ENCODE measurements at places on chromosomes 3 and 15.
A peak's percentile ranks its signal among the peaks of the same experiment; 100 is the strongest.

- no peak for DNase-seq
These were observed 533.1 kb downstream of the OTOL1 start for GRCh38 chr3:162029736-162030135.

GRCh38 chr3:60339304-60339703 is 911.9 kb downstream of the FHIT start:
- no peak for DNase-seq

GRCh38 chr15:34714476-34715121 is 40.2 kb downstream of the GJD2 start:
- no peak for DNase-seq

DNA sequence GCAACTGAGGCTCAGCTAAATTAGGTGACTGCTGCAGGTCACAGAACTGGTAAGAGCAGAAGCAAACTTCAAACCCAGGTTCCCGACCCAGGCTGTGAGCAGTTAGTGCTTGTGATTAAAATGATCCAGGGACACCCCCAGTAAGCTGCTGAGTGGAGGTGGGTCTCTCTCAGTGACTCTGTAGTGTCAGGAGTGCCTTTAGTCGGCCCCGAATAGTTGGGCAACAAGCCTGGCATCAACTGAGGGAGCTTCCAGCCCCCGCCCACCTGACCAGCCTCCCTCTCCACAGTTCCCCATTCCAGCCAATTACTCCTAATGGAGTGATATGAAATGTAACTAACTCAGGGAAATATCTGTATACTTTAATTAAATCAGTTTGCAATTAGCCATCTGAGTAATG is 168.0 kb upstream of the SMAD3 start:
- DNase-seq, result no peak

GRCh38 chr15:84082739-84083138 is 152.8 kb upstream of the GOLGA6L4 start:
- no peak for DNase-seq

GRCh38 chr15:75073197-75073596 is 49.8 kb downstream of the PPCDC start:
- DNase-seq, result no peak

- peak; percentile 22 for DNase-seq
These were observed 64.2 kb downstream of the MOBP start for GRCh38 chr3:39531665-39532064.

GRCh38 chr3:177441813-177442646 is 244.7 kb upstream of the TBL1XR1 start:
- no peak for DNase-seq

DNA sequence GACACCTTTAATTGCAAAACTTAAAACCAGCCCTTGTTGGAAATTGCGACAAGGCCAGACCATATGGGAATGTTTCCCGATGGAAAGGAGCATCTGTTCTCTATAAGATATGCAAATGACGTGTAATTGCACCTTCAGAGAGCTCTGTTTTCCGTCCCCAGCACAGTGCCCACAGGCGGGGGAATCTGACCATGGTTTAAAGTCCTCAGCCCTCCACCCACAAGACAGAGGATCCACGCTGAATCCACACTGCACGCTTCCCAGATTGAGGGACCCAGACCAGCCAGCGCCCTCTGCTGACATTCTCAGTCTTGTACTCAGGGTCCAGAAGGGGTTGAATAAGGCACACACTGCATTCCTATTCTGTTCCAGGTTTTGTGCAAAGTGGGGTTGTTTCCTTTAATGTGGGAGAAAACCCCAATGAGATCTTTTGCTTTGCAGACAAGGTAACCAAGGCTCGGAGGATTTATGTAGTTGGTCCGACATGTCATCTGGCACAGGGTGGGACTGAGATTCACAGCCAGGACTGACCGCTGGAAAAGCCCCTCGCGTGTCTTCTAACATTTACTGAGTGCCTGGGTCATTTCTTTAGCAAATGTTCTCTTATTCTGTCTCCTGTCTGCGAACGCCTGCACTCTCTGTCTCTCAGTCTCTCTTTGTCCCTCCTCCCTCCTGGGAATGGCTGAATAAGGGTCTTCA is 36.8 kb upstream of the KLHL25 start:
- DNase-seq, result peak; percentile 80

DNA sequence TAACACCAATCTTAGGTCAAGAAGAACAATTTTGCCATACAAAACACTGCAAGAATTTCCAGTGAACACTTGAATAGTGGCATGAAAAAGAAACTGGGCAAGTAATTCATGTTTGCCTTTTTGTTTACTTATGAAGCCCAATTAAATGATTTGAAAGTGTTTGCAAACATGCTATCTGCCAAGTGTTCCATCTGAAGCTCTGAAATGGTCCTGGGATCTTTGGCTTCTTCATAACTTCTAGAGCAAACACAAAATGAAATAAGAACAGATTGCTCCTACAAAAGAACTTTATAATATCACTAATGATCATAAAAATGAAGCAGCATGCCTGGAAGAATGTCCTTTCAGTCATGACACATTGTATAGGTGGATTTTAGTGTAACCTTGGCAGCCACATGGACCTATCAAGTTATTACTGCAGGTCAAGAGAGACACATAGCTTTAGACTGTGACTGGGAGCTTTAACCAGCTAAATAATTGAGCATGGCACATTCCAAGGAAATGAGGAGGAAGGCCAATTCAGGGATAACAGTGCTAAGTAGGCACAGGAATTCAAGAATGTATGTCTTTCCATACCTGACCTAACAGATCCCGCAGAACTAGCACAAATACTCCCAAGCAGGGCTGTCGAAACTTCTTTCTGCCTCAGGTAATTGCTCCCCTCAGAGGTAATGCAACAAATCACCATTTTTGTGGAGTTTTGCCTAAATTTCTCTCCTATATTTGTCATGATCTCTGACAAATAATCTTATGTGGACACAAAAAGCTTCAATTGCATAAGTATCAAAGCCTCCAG is 144.6 kb downstream of the DUT start:
- no peak for DNase-seq

DNA sequence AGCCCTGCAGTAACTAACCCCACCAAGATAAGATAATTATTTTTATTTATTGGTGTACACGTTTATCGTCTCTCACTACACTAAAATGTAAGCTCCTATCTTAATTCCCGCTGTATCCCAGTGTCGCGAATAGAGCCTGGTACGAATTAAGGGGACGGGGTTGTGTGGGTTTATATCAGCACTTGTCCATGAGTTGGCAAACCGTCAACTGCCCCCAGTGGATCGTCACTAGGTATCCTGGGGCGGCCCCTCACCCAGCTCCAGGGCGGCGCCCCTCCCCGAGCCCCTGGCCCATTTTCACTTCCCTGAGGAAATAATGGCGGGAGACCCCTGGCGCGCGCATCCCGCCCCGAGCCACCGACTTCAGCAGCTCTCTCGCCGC is 465 bp downstream of the RUVBL1 start:
- DNase-seq, result no peak
